ENCODE measurements at places on chromosomes 7 and 10.

- no peak for DNase-seq
Measured at GRCh38 chr7:84236398-84236797, 41.8 kb upstream of the SEMA3A start.

DNA sequence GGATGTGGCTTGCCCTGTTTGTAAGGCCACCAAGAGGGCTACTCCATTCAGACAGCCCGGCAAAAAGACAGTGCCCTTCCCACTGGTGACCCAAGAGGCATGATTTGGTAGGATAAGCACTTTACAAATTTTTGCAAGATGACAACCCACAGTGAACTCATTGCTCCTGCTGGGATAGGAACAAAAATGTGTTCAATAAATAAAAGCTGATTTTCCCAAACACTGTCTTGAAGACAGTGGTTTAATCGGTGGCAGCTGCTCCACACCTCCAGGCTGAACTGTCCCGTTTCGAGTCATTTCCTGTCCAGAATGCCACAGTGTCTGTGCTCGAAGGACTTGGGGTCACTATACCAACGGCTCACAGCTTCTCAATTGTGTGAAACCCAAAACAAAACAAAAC, 45.1 kb upstream of the NPTX2 start:
- no peak for DNase-seq

DNA sequence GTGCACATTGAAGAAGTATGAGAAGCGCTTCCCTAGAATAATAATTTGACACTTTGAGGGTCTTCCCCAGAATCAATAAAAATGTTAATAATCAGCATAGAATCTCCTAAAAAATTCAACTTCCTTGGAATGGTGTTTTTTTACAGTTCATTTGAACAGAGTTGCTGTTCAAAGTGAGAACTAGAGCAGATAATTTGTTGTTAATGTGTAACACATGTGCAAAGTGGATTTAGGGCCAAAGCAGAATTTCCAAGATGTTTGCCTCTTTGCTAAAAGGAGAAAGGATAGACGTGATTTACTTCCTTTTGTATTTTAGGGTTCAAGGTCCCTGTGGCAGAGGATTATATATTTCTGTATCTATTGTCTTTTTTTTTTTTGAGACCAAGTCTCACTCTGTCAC, 73.8 kb downstream of the ZNF277 start:
- no peak for DNase-seq

- DNase-seq: no peak
Measured at GRCh38 chr10:91250341-91250740, 29.9 kb downstream of the PCGF5 start.

DNA sequence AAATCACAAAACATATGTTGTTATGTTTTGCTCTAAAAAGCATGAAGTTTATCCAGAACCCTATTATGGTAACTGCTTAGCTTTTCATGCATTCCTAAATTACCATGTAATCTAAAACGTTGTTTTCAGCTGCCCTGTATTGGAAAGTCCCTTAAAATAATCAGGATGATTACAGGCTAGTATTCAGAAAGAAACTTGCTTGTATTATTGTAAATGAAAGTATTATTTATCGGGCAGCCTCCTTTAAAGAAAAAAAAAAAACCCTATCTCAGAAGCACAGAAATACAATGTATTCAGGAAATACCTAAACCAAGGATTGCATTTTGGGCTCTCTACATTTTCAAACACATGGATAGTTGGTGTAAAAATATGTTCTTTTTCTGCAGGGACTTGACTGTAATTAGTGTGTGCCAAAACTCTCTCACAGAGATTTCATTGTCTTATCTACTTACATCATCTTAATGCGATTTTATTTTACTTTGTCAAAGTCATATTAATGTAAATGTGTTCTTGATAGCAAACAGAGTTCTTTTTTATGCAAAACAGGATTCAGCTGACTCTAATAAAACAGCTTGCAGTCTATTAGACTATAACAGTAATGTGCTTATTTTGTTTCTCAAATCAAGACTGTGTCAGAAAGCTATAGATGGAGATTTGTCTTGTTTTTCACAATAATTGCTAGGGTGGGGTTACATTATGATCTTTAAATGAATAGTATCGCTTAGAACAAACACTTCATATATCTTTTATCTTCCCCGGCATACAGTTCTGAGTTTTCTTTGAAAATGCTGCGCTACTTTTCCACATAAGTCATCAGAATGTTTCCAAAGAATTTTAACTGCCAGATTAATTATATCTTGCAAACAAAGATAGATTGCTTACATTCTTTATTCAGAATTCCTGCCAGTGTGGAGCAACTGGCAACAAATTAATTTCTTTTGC, 65.3 kb upstream of the ARID5B start:
- DNase-seq: no peak

DNA sequence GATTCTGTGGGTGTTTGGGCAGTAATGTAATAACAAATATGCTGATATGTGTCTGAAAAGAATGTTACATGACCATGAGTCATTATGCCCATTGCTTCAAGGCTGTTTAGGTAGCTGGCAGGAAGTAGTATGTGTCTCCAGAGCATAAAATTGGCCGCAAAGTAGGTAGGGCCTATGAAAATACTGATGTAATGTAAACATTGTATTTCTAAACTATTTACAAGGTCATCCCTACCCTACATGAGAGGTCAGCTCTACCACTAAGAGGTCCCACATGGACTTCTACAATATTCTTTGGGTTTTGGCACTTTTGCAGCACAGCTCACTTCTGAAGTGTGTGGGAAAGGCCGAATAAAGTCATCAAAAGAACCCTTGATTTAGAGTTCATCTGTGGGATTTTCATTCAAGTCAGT, 301.9 kb downstream of the AHR start:
- DNase-seq: no peak

GRCh38 chr7:65839846-65840245, 33.0 kb upstream of the VKORC1L1 start:
- no peak for DNase-seq

Data from CD4-positive, alpha-beta T cell treated with Interleukin-1 beta for 1 hour (primary cell).